ENCODE measurements at places on chromosomes 3 and 15.

GRCh38 chr3:12198301-12198700, 39.6 kb upstream of the TIMP4 start:
- DNase-seq: no peak

- peak; percentile 11 for DNase-seq
These were observed 146.2 kb upstream of the PTPRG start for GRCh38 chr3:61415201-61415600.

GRCh38 chr15:74470631-74471395, 9.9 kb upstream of the UBL7 start:
- DNase-seq: no peak

DNA sequence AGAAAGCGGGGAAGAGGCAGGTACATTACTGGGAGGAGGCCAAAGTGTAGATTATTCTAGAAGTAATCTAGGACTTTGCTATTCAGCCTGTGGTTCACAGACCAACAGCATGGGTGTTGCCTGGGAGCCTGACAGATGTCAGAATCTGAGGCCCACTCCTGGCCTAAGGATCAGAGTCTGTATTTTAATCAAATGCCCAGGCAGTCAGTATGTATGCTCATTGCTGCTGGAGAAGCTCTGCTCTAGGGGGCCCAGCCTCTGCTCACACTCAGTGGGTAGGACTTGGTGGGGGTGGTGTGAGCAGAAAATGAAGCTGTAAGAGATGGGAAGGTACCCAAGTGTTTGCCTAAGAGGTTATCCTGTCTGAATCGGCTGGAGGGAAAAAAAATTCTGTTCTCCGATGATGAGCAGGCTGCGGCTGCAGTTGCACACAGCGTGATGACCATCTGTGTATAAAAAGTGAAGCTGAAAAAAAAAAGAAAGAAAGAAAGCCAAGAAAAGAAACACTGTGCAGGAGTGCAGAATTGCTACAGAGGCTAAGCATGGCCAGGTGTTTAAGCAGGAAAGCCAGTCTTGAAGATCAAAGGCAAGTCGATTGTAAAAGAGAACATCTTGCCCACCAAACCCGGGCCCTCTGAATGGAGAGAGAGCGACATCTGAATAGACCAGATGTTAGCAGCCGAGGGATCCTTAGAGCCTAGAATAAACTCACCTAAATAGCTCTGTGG, 65.2 kb downstream of the EIF4E3 start:
- DNase-seq: no peak

- peak; percentile 41 for DNase-seq
These were observed 68.0 kb downstream of the PDZRN3 start for GRCh38 chr3:73556520-73557372.

GRCh38 chr15:51377038-51377786, 35.8 kb downstream of the GLDN start:
- DNase-seq: peak; percentile 37

DNA sequence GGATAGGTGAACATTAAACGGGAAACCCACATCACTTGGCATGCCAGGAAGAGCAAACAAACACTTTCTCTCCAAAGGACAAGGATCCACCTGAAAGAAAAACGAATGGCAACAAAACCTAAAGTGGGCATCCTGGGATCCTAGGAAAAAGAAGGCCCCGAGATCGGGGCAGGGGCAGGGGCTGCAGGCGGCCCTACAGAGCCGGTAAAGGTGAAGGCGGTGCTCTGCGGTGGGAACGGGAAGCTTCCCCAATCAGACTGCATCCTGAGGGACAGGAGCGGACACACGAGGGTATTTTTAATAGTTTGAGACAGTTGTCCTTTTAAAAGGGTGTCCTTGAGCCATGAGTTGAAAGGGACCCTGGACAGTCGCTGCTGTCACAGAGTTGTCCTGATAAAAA, 24.9 kb upstream of the GABRA5 start:
- DNase-seq: no peak

DNA sequence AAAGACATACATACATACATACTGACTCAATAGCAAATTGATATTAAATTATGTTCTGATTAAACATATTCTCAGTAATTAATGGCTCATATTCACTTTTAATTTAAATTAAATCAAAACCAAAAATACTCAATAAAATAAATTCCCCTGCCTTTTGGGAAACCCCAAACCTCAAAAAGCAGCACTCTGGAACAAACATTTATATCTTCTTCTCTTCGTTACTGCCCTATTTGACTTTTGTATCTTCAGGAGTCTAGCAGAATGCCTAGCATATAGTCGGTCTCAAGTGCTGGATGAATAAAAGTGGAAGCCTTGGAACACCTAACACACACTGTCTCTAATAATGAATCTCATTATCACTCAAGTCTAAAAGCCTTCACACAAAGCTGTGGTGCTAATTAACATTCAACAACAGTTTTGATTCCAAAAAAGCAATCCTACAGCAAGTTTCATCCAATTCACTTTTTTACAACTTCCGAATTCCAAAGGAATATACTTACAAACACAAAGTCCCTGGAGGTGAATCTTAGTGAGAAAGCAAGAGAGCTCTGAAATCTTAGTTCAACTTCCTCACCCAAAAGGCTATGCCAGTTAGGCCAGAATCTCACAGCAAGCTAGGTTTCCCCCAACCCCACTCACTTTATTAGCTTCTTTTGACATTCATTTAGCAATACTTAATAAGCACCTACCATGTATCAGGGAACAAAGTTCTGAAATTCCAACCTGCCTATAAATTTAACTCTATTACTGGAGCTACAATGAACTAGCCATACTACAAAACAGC, 35.0 kb downstream of the GSK3B start:
- DNase-seq: no peak

- no peak for DNase-seq
These were observed 205.0 kb downstream of the LPP start for GRCh38 chr3:188358787-188359493.

- DNase-seq: no peak
These were observed 43.5 kb downstream of the ATP13A5 start for GRCh38 chr3:193335031-193335430.

DNA sequence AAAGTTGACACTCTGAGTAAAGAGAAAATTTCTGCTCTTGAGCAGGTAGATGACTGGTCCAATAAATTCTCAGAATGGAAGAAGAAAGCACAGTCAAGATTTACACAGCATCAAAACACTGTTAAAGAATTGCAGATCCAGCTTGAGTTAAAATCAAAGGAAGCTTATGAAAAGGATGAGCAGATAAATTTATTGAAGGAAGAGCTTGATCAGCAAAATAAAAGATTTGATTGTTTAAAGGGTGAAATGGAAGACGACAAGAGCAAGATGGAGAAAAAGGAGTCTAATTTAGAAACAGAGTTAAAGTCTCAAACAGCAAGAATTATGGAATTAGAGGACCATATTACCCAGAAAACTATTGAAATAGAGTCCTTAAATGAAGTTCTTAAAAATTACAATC, 151.8 kb upstream of the LRRFIP2 start:
- no peak for DNase-seq

DNA sequence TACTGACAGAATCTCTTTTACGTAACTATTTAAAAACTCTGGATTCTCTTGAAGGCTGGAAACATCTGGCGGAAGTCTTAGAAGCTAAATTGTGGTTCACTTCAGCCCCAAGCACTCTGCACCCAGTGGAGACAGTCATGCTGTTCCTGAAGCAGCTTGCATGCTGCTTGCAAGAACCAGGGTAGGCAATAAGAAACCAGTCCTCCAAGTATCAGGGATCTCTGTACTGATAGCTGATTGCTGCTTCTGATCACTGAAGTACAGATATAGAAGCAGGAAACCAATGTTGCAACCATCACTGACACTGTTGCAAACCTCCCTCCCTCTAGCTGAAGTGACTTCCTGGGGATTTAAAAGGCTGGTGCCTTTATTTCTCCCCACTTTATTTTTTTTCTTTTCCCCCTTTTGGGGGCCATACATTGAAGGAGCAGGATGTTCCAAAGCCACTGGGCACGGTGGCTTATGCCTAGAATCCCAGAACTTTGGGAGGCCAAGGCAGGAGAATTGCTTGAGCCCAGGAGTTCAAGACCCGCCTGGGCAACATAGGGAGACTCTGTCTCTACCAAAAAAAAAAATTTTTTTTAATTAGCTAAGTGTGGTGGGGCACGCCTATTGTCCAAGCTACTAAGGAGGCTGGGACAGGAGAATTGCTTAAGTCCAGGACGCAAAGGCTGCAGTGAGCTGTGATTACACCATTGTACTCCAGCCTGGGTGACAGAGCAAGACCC, 15.3 kb downstream of the SPCS1 start:
- DNase-seq: no peak

DNA sequence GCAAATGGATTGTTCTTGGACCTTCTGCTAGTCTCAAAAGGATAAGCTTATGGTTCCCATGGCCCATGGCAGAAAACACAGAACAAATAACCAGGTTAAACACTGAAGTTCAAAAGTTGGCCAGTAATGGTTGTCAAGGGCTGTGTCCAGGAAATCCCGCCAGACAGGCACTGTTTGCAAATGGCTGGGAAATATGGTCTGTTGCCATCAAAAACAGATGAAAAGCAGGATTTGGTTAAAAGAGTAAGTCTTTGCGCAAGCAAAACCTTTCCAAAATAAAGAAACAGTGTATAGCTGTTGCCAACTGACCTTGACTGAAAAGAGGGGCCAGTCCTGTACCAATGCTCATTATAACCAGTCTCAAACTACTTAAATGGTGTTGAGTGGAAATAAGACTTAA, 58.6 kb downstream of the WWTR1 start:
- DNase-seq: no peak

DNA sequence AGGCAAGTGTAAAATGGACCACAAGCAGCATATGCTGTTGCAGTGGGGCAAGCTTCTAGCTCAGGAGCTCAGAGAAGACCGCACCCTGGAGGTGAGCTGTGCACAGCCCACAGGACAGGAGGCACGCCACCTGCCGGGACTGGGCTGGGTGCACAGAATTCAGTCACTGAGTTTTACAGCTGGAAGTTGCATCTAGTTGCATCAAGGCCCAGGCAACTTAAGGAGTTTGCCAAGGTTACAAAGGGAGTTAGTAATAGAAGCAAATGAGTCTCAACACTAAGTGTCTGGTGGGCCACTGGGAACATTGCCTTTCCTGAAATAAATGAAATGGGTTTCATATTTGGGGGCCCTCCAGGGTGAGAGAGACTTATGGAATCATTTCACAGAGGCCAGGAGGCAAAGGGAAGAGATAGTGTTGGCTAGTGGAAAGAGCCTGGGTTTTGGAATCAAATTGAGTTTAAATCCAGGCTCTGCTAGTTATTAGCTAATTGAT, 36.0 kb upstream of the TIMP4 start:
- no peak for DNase-seq

DNA sequence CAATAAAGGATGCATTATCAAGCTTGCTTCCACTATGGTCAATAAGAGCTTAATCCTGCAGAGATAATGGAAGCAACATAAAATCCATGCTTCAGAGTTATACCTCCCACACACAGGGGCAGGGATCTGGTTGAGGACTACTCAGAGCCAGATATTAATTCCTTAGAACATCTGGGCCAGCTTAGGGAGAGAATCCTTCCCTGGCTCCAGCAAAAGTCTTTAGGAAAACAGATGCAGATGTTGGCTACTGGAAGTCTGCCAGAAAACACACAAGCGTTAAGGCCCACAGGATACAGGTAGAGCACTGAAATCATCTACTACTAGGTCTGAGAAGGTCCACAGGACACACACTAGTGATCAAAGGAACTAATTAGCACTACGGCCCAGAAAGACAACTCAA, 25.2 kb downstream of the TMEM202 start:
- peak; percentile 37 for DNase-seq

DNA sequence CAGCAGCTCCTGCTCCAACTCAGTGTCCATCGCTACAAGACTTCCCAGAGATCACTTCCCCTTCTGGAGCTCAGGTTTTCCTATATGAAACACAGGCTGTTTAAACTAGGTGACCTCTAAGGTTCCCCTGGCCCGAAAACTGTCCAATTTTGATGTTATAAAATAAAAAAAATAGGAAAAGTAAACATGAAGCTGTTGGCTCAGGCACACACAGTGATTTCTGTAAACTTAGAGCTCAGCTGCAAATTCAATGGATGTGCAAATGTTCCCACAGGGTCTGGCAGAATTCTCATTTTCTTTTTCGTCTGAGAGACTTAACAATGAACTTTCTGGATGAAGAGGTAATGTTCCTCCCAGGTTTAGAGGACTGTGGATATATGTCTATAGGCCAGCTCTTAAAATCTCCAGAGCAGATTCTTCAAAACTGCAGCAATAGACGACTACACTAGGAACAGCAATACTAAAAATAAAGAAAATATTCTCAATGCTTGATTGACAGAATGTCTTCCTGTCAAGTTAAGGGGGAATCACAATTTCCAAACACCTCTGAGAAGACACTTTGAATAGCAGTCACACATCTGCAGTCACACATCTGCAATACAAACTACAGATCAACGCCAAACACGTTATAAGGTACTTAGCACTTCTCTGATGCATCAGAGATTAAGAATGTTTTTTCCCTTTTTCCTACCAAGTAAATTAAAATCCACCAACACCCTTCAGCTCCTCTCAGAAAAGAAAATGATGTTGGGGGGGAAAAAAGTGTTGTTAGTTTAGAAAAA, 2.8 kb downstream of the NUP210 start:
- DNase-seq: no peak

GRCh38 chr3:54279005-54279583, 156.7 kb downstream of the CACNA2D3 start:
- no peak for DNase-seq

DNA sequence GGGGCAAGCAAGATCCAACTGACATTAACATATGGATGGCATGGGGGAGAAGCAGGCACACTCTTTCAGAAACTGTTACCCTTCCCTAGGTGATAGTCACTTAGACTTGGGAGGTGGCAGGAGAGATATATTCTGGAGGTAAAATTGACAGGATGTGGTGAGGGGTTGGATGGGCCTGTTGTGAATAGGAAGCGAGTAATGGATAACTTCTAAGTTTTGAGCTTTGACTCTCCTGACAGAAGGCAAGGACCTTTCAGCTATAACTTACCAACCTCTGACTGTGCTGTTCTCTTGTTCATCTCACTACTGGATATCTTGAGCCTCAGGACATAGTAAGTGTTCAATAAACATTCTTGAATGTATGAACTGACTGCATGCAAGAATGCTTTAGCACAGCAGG, 1.9 kb upstream of the PDIA5 start:
- DNase-seq: no peak

DNA sequence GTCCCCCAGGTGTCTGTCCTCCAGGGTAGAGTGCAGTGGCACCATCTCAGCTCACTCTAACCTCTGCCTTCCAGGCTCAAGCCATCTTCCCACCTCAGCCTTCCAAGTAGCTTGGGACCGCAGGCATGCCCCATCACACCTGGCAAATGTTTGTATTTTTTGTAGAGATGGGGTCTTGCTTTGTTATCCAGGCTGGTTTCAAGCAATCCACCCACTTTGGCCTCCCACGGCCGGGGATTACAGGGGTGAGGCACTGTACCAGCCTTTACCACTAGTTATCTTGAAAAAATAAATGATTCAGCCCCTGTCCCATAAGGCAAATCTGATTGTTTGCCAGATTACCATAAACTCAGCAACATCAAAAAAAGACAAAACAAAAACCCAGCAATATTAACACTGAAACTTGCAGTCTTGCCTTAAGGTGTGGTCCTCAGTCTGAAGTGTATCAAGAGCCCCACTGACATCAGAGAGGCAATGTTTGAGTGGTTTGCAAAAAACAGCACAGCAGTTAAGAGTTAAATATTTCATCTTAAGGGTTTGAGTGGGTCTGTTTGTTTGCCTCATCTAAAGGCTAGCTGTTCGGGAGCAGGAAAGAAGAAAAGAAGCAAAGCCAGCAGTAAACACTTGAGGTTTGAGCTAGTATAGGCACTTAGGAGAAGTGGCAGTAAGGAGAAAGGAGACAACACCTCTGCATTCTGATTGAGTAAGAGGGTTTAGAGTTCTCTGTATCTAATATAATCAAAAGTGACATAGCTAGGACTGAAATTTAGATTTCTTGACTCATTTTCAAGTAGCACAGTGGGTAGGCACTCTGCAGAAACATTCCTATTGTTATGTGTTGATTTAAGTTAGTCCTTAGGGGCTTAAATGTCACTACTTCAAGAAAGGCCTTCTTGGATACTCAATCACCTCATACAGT, 26.3 kb upstream of the EDEM1 start:
- peak; percentile 8 for DNase-seq

Measured in eye (tissue), 1 donor.